ENCODE measurements at places on chromosomes 13 and 19.

GRCh38 chr19:33486936-33487811, 34.4 kb downstream of the PEPD start:
- DNase-seq: no peak

GRCh38 chr13:109007946-109008345, 378.5 kb downstream of the MYO16 start:
- no peak for DNase-seq

GRCh38 chr13:100508996-100509395, 79.6 kb downstream of the GGACT start:
- no peak for DNase-seq

GRCh38 chr13:112928020-112928971, 40.7 kb upstream of the MCF2L start:
- no peak for DNase-seq

DNA sequence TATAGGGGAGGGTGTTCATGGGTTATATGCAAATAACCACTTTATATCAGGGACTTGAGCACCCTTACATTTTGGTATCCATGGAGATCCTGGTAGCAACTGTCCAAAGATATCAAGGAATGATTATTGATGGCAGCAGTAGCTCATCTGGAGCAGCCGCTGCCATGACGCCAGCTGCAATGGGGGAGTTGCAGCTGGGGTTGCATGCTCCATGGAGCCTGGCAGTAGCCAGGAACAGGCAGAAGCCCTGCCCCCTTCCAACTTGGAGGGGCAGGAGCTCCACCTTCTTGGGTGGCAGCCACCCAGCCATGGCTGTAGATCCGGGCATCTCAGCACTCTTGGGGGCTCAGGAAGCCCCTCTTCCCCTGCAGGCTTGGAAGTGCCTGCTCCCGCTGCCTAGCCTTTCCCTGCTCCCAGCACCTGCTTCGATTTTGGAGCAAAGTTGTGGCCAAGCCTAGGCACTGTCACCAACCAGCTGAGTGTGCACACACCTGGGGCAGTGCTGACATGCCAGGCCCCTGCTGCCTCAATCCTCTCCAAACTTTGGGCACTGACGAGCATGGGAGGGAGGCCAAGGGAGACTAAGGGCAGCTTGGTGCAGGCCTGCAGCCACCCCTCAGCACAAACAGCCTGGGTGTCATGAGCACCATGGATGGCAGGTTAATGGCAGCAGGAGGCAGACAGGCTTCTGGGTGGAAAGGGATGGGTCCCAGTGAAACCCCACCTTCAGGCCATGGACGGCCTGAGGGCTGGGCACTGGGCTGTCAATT, 235.6 kb upstream of the CSNK1A1L start:
- no peak for DNase-seq

DNA sequence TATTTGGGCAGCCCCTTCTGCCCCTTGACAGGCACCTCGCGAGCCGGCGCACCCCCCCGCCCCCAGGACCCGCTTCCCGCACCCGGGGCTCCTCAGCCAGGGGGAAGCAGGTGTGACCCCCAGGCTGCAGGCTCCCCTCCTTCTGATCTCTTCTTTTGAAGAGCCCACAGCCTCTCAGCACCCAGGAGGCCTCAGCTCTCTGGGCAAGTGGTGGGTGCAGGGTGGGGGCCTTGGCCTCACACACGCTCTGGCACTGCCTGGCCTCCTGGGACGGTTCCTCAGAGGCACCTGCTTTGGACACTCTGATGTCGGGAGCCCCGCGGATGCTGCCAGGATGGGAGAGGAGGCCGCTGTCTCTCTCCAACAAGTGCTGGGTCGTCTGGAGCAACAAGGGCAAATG, 1.5 kb upstream of the C13orf46 start:
- no peak for DNase-seq

- DNase-seq: no peak
These were observed 15.4 kb downstream of the RB1 start for GRCh38 chr13:48318821-48319511.

GRCh38 chr13:49292742-49293486, 45.2 kb downstream of the CDADC1 start:
- DNase-seq: peak; percentile 64

DNA sequence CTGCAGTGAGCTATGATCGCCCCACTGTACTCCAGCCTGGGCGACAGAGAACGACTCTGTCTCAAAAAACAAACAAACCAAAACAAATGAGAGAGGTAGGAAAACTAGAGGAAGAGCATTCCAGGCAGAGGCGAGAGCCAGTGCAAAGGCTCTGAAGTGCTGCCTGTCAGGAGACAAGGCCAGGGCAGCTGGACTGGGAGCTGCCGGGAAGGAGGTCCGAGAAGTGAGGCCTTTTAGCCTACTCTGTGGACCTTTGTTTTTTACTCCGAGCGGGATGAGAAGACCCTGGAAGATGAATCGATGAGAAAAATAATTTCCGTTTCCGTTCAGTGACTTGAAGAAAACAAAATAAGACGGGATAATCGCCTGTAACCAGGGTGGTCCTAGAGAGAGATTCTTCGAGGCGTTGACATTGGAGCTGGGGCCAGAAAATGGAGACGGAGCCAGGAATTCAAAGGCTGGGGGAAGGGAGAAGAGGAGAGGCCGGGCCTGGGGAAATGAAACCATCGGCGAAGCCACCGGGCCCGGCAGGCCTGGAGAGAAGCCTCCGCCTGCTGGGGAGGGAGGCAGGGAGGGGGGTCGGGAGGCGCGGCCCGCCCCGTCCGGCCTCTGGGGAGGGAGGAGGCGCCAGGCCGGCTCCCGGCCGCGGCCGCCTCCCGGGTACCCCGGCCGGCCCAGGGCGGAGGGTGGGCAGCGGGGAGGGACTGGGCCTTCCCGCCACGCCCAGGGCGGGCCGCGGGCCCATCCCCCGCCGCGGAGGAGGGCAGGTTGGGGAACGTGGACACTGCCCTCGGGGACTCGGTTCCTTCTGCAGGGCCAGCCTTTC, 7.8 kb upstream of the SERTAD1 start:
- peak; percentile 89 for DNase-seq

DNA sequence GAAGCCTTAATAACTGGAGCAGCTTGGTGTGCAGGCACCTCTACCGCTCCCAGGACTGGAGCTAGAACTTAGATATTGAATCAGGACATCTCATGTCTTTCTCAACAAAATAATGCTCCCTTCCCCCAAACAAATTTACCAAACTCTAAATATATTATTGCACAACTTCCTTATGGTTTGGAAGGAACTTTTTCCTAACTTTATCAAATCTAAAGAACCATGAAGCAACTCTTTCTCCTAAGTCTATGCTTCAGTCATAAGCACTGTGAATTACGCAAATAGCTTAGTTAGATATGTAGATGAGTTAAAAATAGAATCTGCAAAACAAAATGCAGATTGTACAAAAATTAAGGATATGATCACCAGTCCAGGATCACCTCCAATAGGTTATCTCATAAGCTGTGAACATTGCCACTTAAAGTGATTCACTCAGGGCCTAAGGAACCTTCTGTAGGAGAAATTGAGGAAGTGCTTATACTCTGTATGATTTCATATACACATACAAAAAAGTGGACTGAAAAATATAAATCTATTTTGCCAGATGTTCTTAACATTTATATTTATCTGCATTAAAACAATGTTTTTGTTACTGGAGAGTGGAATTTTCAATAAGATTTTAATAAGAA, 20.4 kb upstream of the MAB21L1 start:
- no peak for DNase-seq

DNA sequence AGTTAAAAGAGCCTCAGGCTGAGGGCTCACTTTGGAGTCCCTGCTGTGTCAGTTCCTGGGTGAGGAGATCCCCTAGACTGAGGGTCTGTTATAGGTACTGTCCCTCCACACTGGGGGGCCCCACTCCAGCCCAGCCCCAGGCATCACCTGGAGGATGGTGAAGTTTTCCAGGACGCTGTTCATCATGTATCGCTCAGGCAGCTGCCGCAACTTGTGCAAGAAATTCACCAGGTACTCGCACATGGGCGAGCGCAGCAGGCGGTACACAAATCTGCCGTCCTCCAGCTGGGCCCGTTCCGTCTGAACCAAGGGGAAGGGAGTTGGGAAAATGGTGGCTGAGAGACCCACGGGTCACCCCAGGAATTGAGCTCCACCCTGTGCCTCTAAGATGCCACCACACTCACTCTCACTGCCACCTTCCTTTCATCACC, 7.1 kb downstream of the CD37 start:
- DNase-seq: no peak

DNA sequence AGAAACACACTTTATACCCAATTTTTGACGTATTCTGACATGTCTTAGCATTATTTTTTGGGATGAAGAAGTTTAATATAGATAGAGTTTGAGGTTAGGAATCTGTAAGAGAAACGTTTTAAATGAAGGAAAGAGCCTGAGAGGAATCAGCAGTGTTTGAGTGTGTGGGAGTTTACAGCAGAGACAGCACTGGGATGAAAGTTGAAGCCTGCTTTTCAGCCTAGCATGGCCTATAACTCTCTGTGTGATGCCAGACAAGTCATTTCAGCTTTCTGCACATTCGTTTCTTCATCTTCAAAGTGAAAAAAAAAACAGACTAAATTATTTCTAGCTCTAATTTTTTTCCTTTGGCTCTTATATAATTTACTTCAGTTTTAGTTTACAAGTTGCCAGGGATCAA, 177.1 kb downstream of the RGCC start:
- DNase-seq: no peak

DNA sequence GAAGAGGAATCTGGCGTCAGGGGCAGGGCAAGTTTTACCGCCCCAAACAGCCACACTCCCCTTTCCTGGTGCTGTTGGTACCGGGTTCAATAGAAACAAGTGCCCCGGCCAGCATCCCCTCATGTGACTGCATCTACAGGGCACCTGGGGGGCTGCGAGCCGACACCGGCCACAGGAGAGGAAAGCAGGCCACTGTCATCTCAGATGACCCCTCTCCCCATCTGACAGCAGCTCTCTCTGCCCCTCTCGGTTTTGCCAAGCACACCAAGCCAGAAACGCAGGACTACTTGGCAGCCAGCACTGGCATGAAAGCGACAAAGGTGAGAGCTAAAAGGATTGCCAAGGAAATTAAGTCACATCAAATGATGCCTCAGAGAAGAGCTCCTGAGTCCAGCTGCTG, 37.1 kb downstream of the MLLT1 start:
- DNase-seq: no peak

DNA sequence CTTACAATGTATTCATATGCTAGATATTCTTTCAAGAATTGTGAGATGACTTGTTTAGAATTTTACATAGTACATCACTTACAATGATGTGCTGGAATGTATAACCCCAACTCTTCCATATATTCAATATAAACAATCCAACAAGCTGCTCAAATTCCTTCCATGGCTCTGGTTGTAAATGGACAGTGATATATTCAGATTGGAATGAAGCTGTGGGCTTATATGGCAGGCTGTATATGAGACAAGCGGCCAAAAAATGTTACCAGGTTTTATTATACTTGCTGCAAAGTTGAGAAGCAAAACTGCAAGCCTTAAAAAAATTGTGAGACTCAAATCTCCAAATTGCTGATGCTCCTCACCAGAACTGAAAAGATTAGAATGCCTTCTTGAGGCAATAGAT, 83.6 kb upstream of the KLF12 start:
- DNase-seq: no peak

DNA sequence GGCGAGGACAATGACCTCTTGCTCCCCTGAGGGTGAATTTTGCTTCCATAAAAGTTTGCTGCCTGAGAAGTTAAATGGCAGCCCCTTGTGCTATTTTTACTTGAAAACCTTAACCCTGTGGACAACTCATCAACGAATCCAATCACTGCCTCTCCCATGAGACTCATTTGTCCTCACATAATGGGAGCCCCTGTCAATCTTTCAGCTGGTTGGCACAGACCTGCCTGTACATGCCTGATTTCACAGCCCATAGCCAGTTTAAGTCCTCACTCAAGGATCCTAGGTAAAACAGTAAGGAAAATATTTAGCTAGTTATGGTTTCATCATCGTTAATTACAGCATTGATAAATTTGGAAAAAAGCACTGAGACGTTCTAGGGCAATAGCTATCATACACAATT, 207.4 kb downstream of the NHLRC3 start:
- no peak for DNase-seq

GRCh38 chr19:49359851-49360820, 2.1 kb downstream of the TEAD2 start:
- no peak for DNase-seq

DNA sequence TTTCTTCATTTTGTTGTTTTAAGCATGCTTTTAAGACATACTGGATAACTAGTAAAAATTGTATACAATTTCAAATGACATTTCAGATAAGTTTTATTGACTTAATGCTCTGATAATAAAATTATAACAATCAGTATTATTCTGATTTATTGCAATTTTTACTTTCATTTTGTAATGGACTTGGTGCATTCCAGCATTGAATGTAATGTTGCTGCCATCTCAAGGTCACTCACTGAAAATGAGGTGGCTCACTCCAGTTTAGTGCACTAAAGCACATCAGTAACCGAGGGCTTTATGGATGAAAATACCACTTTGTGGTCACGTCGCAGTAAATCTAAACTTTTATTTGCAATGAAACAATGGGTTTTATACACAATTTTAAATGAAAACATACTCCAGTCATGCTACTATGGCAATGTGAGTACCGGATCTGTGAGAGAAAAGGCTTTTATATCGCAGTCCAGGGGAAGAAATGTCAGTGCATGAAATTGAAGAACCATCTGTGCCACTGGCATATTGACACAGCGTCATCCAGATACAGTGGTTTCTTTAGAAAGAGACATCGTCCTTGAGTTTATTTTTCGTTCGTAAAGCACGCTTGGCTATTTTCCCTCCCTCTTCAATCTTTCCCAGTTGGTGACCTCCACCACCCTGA, 20.7 kb upstream of the ZNF507 start:
- no peak for DNase-seq

DNA sequence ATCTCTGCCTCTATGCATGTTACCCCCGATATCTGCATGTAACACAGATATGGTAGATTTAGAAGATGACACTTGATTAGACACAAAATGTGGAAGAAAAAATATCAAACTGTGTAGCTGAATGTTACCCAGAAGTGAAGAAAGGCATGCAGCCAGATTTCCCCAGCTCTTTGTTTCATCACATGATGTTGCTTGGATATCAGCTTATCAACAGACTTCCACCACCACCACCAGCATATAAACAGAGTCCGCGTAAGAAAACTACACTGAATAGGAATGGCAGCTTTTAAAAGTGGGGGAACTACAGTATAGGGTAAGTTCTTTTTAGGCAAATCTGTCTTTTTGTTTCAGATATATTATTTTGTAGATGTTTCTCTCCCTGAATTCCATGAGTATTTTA, at the start of gene FAM216B:
Gene FAM216B (plus strand): TSS at position 233 of the 400 bp plus-strand sequence. CDS start 2,484 bp downstream, outside the sequence.
- DNase-seq: no peak

DNA sequence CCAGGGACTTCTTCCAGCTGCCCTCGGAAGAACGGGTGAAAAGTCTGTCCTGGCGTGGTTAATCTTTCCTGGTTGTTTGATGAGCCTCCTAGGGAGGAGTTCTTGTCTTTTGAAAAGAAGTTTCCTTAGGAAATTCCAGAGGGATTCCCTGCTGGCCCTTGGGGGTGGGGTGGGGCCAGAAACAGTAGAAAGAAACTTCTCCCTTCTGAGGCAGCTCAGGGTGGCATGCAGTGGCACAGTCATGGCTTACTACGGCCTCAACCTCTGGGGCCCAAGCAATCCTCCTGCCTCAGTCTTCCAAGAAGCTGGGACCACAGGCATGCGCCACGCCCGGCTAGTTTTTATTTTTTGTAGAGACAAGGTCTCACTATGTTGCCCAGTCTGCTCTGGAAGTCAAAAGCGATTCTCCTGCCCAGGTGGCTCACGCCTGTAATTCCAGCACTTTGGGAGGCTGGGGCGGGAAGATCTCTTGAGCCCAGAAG, 1.5 kb downstream of the ZNF101 start:
- no peak for DNase-seq

- no peak for DNase-seq
These were observed 4.1 kb downstream of the ARHGEF1 start for GRCh38 chr19:41886761-41887710.

- DNase-seq: no peak
These were observed 18.5 kb downstream of the CEACAM8 start for GRCh38 chr19:42576241-42576640.

All from stromal cell of bone marrow (primary cell).